Ammon's horn (tissue), 1 donor: ENCODE measurements at places on chromosomes 13 and 19.

DNA sequence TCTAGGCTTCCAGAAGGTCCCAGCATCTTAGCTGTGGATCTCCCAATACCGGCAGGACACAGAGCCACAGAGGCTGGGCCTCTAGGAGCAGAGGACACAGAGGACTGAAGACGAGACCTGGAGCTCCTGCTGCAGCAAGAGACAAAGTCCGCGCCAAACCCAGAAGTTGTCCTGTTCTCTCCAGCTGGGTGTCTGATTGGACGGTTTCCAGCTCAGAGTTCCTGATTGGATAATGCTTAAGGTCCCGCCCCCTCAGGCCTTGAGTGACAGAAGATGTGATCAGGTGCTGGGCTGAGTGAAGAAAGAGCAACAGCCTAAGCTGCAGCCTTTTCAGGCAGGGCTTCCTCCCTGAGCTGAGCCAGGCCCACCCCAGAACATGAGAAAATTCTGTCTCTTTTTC lies 59.9 kb upstream of the ZNF85 start:
- no peak for DNase-seq

DNA sequence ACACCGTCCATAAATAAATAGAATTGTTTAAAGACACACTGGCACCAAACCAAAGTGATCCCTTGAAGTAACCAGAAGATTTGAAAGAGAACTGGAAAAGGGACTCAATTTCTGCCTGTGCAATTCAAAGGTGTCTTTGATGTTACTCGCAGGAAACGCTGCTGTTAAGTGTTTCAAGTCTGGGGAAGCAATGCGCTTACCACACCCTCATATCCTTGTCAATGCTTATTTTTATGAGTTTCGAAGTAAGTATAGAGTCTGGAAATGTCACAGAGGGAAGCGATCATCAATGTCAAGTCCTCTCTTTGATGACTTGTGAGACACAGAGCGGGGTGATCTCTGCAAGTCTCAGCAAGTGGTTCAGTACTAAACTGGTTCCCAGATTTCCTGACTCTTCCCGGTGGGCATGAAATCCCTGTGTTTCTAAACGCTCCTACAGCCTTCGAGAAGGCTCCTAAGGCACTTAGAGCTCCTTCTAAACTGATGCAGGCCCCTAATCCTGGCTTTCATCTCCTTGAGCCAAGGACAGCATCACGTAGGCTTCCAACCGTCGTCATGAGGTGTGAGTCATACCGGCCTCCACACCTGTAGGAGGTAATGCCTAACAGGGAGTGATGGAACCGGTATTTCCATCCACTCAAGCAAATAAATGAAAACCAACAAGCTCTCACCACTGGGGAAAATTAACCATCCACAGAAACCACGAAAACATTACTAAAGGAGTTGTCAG lies 22.8 kb downstream of the SYDE1 start:
- no peak for DNase-seq

DNA sequence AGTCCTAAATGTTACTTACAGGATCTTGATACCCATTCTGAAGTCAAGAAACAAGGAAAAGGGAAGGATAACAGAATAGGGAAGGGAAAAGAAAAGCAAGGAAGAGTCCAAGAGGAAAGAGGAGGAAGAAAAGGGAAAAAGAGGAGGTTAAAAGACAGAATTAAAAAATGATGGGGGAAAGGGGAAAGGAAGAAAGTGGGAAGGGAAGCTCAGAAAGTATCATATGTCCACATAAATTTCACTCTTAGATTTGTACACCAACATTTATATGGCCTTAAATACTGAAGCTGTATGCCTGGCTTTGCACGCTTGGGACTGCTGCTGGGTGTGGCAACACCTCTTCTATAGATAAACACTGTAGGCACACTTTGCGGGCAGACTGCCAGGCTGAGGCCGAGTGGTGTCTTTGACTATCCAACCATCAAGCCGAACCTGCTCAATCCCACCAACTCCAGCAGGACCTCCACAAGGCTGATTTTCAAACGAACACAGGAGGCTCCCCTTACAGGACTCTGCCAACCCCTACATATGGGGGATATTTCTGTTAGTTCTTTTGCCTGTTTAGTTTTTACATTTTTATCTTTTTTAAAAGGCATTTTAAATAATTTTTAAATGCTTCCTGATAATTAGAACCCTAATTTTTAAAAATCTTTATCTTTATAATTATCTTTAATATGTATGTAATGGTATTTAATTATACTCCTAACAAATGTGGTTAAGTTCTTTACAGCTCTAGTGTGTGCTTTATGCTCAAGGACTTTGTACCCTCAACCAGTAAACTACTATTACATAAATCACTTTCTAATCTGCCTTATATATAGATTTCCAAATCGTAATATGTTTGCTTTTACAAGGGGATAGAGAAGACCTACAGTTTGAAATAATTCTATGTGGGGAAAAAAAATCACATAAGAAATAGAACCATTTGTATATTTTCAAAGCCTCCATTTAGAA lies 154.2 kb downstream of the DIAPH3 start:
- DNase-seq = no peak

DNA sequence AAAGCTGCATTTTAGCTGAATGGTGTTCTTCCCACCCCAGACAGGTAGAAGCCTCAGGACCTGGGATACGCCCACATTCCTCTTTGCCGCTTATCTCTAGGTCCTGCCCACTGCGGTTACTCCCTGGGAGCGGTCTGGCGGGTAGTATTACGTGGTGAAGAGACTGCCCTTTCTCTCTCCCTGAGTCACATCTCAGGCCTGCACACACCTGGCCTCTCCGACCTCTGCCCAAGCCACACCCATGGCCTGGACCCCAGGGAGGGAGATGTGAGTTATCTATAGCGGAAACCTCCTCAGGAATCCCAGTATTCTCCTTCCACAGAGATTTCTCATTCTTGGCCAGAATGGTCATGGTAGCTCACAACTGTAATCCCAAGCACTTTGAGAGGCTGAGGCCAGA lies 17.3 kb downstream of the RHPN2 start:
- no peak for DNase-seq
